ENCODE measurements at places on chromosomes 5 and 9.
A peak's percentile ranks its signal among the peaks of the same experiment; 100 is the strongest.

DNA sequence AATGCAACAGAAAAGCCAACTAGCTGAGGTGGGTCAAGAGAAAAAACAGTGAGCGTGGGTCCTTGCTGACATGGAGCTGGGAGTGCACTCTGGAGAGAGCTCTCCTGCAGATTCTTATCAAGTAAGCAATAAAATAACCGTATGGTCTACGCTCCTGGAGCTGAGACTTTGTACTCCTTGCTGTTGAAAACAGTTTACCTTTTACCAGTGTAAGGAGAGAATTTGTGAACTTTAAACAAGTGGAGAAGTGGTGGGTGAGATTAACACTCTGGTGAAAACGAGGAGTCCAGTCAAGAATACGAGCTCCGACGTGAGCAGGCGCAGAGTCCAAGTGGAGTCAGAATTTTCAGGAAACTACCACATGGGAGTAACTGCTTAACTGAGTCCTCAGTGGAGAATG, 156.1 kb upstream of the ERCC6L2 start:
- no peak for DNase-seq

GRCh38 chr9:133128152-133128551, 7.1 kb upstream of the RALGDS start:
- DNase-seq: no peak

GRCh38 chr9:94826644-94827410, 100.3 kb downstream of the AOPEP start:
- DNase-seq: no peak

GRCh38 chr5:148645527-148645926, 8.8 kb downstream of the HTR4 start:
- DNase-seq: no peak

DNA sequence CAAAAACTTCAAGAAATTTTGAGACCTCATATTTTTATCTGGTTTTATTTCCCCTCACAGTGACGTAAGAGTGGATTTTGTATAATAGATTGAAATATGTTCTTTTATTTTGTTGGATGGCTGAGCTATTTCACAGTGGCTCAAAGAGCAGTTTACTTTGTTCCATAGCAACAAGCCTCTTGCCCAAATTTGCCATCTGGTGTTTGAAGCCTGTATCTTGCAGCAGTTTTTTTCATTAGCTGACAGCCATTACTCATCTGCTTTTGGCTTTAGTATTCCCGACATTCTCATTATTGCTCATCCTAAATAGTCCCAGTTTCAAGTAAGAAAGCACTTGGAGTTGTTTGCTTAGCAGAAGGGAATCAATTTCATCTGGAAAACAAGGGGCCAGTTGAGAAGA, 36.3 kb downstream of the GDA start:
- DNase-seq: no peak

- no peak for DNase-seq
Measured at GRCh38 chr9:134765785-134766184, 114.8 kb upstream of the FCN2 start.

GRCh38 chr9:135805422-135806022, 101.8 kb downstream of the CAMSAP1 start:
- no peak for DNase-seq

GRCh38 chr9:110293248-110293647, 36.9 kb upstream of the TXN start:
- no peak for DNase-seq

DNA sequence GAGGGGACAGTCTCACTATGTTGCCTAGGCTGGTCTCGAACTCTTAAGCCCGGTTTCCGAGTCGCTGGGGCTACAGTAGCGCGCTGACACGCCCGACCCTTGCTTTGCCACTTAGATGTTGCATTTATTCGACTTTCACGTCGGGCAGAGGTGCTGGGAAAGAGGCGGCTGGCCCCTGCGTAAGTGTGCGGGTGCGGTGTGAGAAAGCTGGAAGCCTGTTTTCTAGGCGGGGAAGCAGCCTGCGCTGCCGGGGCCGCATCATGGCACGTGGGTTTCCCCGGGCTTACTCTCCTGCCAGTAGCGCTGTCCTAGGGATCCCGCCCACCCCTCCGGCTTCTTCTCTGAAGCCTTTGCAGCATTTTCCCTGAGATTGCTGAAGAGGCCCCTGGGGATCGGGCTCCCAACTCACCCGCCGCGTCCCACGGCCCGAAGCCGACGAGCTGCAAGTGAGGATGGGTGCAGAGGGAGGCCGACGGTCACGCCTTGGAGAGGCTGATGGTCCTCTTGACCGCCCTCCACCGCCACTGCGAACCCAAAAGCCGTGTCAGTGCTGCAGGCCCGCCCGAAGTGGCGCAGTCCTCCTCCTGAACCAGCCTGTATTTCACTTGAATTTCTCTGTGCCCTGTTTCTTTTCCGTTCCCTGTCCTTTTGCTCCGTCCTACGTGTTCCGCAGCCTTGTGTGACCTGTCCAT, 5.8 kb upstream of the TRIM41 start:
- peak; percentile 47 for DNase-seq

DNA sequence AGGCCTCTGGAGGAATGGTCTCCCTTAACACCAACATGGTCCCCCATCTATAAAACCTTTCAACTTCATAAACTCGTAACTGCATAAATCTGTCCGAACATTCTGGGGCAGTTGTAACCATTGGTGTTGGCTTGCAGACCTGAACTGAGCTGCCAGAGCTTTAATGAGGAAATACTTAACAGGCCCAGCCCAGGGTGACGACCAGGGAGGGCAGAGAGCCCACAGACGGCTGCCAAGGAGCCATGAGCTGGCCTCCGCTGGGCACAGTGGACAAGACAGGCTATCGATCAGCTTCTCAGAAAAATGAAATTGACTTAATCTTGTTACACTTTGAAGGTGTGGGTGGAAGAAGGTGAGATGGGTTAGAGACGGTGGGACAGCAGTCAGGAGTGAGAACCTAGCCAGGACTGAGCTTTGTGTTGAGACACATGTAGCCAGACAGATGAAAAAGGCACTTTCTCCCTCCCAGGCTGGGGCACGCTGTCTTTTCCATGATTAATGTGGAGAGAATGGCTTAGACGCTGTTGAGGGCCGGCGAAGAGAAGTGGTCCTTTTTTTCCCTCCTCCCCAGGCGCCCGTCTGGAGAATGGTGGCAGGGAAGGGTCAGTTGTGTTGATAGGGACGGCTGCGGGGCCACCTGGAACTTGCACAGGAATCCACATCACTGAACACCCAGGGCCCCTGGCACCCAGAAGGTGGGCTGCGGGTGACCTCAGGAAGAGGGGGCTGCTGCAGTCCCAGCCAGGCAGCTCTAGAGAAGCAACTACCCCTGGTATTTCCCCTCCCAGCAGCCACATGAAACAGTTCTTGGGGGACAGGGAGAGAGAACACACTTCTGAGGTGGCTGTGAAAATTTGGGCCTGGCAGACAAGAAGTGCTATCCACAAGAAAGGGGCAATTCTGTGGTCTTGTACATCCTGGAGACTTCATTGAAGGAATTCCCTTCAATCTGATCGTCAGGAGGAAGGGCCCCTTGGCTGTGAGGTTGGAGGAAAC, 27.3 kb upstream of the TCOF1 start:
- no peak for DNase-seq

DNA sequence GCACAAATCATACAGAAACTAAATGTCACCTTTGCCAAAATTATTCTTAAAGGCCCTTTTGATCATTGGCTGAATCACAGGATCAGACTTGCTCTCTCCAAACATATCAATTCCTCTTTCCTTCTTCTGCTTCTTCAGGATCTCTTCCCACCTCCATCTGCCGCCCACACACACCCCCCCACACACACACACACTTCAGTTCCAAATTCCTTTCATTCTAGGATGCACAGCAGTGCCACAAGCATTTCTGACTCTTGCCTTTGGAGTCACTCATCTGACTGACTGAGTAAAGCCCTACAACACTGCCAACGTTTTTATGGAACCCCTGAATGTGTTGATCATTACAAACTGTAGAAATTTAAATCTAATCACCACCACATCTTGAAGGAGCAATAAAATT, 22.9 kb downstream of the DNAH5 start:
- DNase-seq: no peak

GRCh38 chr5:142403583-142403982, 78.8 kb upstream of the SPRY4 start:
- DNase-seq: no peak

DNA sequence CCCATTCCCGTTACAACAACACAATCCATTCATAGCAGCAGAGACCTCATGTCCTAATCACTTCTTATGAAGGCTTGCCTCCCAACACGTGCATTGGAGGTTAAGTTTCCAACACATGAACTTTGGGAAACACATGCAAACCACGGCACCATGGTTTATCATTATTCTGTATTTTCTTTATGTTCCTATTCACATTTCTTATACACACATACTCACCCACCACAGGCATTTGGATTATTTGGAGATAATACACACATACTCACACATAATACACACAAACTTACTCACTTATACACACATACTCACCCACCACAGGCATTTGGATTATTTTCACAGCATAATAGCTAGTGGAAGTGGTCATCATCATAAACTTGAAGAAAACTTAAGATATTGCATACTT, 75.6 kb downstream of the C7 start:
- no peak for DNase-seq

DNA sequence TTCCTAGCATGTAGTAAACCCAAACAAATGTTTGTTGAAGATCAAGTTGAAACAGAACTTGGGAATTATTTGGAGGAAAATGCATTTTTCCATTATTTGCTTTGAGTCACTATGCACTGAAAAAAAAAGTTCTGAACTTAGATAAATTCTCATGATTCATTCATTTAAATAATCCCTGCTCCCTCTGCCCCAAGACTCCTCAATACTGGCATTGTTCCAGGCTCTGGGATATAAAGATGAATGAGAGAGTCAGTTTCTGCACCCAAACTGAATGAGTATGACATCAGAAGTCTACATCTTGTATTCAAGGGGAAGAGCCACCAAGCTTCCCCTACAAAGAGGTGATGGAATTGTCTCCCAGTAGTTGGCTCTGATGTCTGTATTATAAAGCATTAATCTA, 123.9 kb downstream of the SEC61B start:
- DNase-seq: no peak

- DNase-seq: no peak
Measured at GRCh38 chr9:72256931-72257330, 107.7 kb downstream of the GDA start.

- no peak for DNase-seq
Measured at GRCh38 chr5:103243665-103244064, 14.9 kb upstream of the MACIR start.

- no peak for DNase-seq
Measured at GRCh38 chr5:141208478-141208877, at the start of gene PCDHB12. Gene PCDHB12 (plus strand): TSS chr5:141208719. CDS start chr5:141208908, 189 bp downstream.

- DNase-seq: no peak
Measured at GRCh38 chr5:29162297-29162696, 2031.2 kb upstream of the CDH6 start.

- DNase-seq: no peak
Measured at GRCh38 chr9:133104718-133105460, 16.2 kb downstream of the RALGDS start.

DNA sequence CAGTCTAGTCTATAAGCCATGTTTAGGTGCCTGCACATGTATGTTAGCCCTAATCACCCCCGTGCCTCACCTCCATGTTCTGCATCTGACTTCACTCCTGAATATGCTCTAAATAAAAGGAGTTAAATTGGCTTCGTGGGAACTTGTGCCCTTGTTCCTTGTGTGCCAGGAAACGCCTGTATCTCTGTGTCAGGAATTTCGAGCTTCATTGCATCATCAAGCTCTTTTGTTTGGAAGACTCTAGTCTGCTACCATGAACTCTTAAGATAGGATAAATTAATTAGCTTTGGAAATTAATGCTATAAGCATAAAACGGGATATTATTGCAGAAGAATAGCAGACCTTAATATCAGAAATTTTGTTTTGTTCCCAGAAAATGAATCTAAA, 99.2 kb downstream of the ADCY2 start:
- no peak for DNase-seq

DNA sequence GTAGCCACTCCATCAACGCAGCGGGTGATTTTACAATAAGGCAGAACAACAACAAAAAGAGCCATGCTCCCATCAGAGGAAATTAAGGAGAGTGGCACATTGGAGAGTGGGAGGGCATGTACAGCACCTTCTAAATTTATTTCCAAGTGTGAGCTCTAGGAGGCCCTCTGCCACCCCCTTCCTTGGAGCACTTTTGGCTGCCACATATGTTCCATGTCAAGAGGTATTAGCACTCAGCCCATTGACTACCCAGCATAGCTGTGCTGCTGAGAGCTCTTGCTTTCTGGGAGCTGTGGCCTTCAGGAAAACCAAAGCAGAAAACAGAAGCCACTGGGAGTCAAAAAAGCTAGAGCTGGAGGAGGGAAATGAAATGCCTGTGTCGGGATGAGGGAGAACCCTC, 200.2 kb upstream of the PANK3 start:
- no peak for DNase-seq

GRCh38 chr5:101103874-101104273, 200.8 kb upstream of the ST8SIA4 start:
- DNase-seq: no peak

DNA sequence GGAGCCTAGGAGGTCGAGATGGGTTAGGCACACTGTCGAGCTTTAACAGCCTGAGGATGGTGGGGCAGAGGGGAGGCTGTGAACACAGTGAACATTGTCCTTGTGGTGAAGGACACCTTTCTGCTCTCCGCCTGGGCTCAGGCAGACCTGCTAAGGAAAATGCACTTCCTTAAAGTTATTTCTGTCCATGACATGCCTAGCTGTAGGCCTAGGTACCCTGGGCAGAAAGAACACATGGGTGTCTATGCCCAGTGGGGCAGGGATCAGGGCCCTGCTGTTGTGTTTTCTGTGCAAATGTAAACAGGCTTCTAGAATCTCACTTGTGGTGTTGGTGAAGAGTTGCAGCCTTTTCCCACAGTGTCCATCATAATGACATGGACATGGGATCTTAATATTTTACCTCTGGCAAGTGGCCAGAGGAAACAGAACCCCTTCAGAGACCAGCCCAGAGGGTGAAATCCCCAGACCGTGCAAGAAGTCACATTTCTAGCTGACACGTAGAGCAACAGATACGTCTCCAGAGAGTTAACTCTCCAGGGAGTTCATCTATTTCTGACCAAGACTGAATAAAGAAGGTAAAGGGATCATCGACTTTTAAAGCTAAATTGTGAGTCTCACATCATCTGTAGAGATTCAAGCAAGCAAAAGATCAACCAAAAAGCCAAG, 79.2 kb downstream of the C9orf152 start:
- DNase-seq: no peak

- DNase-seq: peak; percentile 29
Measured at GRCh38 chr5:138641547-138642298, 66.5 kb upstream of the HSPA9 start.

- no peak for DNase-seq
Measured at GRCh38 chr5:41815663-41816229, 54.5 kb downstream of the OXCT1 start.

- no peak for DNase-seq
Measured at GRCh38 chr9:124615100-124615742, 108.0 kb upstream of the NR5A1 start.

DNA sequence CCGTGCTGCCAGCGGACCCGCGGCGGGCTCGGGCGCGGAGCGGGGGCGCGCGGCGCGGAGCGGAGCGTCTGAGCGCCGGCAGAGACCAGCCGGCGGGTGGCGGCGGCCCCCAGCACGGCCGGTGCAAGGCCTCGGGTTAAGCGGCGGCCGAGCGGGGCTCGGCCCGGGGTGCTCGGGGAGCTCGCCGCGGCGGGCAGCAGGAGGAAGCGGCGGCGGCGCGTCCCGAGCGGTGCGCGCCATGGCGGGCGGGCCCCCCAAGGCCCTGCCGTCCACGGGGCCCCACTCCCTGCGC, 150 bp downstream of the SNX30 start:
- no peak for DNase-seq

Measured in activated T-helper 1 cell treated with Interleukin-2 at 50 U/mL for 16 hours (primary cell).